Mesothelial cell of epicardium (in vitro differentiated cells): ENCODE measurements at places on chromosomes 7 and 10. TPM values are rescaled to one million over a fixed set of nuclear protein-coding genes. Genes with fewer than 3 reads are reported as not detected.

GRCh38 chr10:118981946-118982345 lies 47.6 kb upstream of the NANOS1 start:
- no peaks in the 10 kb centered on the region for H3K4me1 ChIP-seq
- no peak overlapping the region for H3K27ac ChIP-seq

KIF20B gene
- total RNA-seq, result 19.5 to 20.4 TPM (median 20.3 TPM) in 3 replicates

- DNase-seq, result no peak
- H3K4me1 ChIP-seq, result no peaks in the 10 kb centered on the region
- peaks cover 46% of the 10 kb centered on the region for H3K27me3 ChIP-seq
- H3K4me3 ChIP-seq, result no peak overlapping the region
These were observed 31.0 kb downstream of the GET4 start for GRCh38 chr7:907158-907980.

GPER1 gene
- total RNA-seq, result 2.1 to 2.6 TPM (median 2.4 TPM) in 3 replicates

GRCh38 chr7:105707381-105707780 lies 126.1 kb upstream of the EFCAB10 start:
- H3K27ac ChIP-seq, result no peak overlapping the region
- no peak overlapping the region for H3K4me3 ChIP-seq
- no peaks in the 10 kb centered on the region for H3K4me1 ChIP-seq
- H3K36me3 ChIP-seq, result peaks cover 15% of the 10 kb centered on the region
- H3K27me3 ChIP-seq, result no peaks in the 10 kb centered on the region
- DNase-seq, result no peak

AKR1D1 gene
- not detected in 3 replicates for total RNA-seq

STRIP2 gene
- total RNA-seq, result 1.8 to 1.9 TPM (median 1.9 TPM) in 3 replicates

CHST15 gene
- 34.5 to 39.4 TPM (median 35.9 TPM) in 3 replicates for total RNA-seq

DNA sequence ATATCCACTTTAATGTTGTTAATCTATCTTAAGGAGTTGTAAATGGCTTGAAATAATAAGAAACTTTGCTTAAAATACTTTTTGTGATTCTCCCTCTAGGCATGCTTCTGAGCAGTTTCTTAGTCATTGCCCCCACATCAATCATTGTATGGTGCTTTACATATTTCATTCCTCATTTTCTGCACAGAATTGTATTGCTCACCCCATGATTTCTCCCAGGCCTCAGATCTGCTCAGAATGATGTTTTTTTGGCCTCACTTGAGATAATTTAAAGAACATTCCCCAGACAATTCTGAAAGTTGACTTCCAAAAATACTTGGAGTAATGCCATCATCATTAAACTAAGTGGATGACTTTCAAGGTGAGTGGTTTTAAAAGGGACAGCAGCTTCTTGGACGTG lies 82.1 kb upstream of the PRPS1L1 start:
- no peak overlapping the region for H3K4me3 ChIP-seq
- no peak for DNase-seq
- H3K27ac ChIP-seq, result peak overlapping the region; percentile 60
- H3K4me1 ChIP-seq, result peaks cover 42% of the 10 kb centered on the region
- peaks cover 7% of the 10 kb centered on the region for H3K36me3 ChIP-seq
- H3K27me3 ChIP-seq, result no peaks in the 10 kb centered on the region

- peaks cover 8% of the 10 kb centered on the region for H3K4me1 ChIP-seq
- no peaks in the 10 kb centered on the region for H3K36me3 ChIP-seq
- peaks cover 1% of the 10 kb centered on the region for H3K27me3 ChIP-seq
- DNase-seq, result no peak
These were observed 47.8 kb upstream of the CALCR start for GRCh38 chr7:93622036-93623033.

TMEM178B gene
- total RNA-seq, result 0.11 to 0.31 TPM (median 0.16 TPM) in 3 replicates

CPEB3 gene
- total RNA-seq, result 2.6 to 3.0 TPM (median 2.6 TPM) in 3 replicates

HOXA9 gene
- 10.8 to 14.5 TPM (median 13.2 TPM) in 3 replicates for total RNA-seq

DNA sequence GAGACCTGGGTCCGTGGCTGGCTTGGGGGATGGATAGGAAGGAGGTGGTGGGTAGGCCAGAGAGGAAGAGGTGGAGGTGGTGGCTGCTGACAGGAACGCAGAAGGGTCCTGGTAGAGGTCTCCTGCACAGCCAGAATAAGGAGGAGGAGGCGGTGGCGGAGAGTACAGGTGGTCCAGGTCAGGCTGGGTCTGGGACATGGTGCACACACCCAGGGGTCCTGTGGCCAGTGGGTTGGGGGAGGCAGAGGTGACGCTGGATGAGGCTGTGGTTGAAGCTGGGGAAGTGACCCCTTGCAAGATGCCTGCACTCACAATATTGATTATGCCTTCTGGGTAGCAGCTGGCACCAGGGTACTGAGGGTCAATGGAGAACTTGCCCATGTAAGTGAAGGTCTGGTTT lies 2.2 kb downstream of the EGR2 start:
- peaks cover 2% of the 10 kb centered on the region for H3K36me3 ChIP-seq
- DNase-seq, result no peak
- H3K4me3 ChIP-seq, result peak overlapping the region; percentile 85
- peaks cover 31% of the 10 kb centered on the region for H3K4me1 ChIP-seq
- H3K27me3 ChIP-seq, result peaks cover 76% of the 10 kb centered on the region
- H3K27ac ChIP-seq, result no peak overlapping the region

ZNF722 gene
- total RNA-seq, result not detected in 3 replicates

DNA sequence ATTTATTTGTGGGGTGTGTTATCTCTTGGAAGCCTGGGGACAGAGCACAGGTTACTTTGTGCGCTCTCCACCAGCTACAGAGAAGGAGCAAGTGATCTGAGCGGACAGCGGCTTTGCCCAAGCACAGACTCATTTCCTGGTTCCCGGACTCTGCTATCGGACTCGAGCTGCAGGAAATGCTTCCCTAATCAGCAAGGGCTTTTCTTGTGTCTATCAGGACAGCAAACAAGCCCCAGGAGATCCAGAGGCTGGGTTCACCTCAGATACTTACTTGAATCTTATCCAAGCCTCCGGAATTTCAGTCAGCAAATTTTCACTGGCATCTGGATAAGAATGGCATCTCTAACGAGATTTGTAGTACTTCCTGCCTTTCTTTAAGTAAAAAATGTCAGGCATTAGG lies 27.8 kb downstream of the MRC1 start:
- peak overlapping the region; percentile 24 for H3K27ac ChIP-seq
- no peaks in the 10 kb centered on the region for H3K36me3 ChIP-seq
- H3K4me3 ChIP-seq, result peak overlapping the region; percentile 36
- peak; percentile 45 for DNase-seq

DENND2A gene
- total RNA-seq, result 31.9 to 38.0 TPM (median 32.3 TPM) in 3 replicates

CPA2 gene
- total RNA-seq, result 0.54 to 0.73 TPM (median 0.72 TPM) in 3 replicates

DNA sequence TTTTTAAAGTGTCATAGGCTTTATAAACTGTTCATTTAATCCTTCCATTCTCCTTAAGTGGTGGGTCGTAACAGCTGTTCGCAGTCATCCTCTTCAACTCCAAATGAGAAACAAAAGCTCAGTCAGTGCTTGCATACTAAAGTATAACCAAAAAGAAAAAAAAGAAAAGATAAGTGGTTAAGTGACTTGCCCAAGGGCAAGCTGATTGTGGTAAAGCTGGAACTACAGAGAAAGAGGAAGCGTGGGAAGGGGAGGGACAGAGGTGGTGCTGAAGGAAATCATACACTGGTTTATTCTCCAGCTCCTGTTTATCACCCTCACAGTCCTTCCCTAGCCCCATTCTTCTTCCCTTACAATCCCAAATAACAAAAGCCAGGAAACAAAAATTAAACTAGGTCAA lies 29.6 kb downstream of the IDE start:
- peaks cover 1% of the 10 kb centered on the region for H3K36me3 ChIP-seq
- H3K4me1 ChIP-seq, result peaks cover 17% of the 10 kb centered on the region
- H3K27ac ChIP-seq, result no peak overlapping the region
- DNase-seq, result no peak
- H3K27me3 ChIP-seq, result no peaks in the 10 kb centered on the region

DNA sequence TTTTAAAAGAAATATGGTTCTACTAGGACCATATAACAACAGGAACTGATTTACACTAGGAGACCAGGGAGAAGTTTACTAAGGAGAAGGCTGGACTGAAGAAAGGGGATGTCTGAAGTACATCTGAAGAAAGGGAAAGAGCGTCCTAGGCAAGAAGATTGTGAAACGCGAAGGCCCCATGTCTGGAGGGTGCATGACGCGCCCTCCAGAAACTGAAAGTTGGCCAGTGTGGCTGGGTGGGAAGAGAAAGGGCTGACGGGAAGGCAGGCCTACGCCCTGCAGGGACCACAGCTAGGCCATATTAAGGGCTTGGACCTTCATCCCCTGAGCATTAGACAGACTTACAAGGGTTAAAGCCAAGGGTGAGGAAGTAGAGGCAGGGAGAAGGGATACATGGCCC lies 158.0 kb downstream of the TRIL start:
- no peak overlapping the region for H3K27ac ChIP-seq
- peaks cover 18% of the 10 kb centered on the region for H3K4me1 ChIP-seq
- H3K27me3 ChIP-seq, result no peaks in the 10 kb centered on the region
- peaks cover 10% of the 10 kb centered on the region for H3K36me3 ChIP-seq

HMX2 gene
- not detected in 3 replicates for total RNA-seq

SEMA3D gene
- total RNA-seq, result 264 to 278 TPM (median 272 TPM) in 3 replicates

MINDY4 gene
- total RNA-seq, result 10.8 to 11.6 TPM (median 11.3 TPM) in 3 replicates

MYH16 gene
- total RNA-seq, result 0.09 TPM in 1 of 3 replicates, not detected in the others

- H3K27me3 ChIP-seq, result no peaks in the 10 kb centered on the region
- H3K36me3 ChIP-seq, result no peaks in the 10 kb centered on the region
- H3K4me1 ChIP-seq, result peaks cover 54% of the 10 kb centered on the region
- H3K4me3 ChIP-seq, result peak overlapping the region; percentile 81
- peak overlapping the region; percentile 95 for H3K27ac ChIP-seq
These were observed 122.4 kb upstream of the AFAP1L2 start for GRCh38 chr10:114526504-114527238.

DNA sequence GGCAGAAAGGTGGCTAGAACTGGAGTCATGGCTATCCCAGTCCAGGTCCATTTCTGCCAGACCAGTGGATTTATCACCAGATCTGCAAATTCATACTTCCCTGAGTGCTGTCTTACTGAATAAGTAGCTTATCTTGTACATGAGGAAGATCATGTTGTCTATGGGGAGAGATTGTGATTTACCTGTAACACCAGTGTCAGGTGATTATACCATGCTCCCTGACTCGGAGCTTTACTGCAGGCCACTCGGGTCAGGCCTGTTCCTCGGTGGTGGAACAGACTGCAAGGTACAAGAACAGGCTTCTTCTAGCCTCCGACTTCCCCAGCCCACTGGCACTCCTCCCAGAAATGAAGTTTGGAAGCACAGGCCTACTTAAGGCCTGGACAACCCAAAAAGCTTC lies 42.6 kb upstream of the DLG5 start:
- H3K27ac ChIP-seq, result no peak overlapping the region
- no peaks in the 10 kb centered on the region for H3K27me3 ChIP-seq
- no peak for DNase-seq
- H3K4me3 ChIP-seq, result no peak overlapping the region
- H3K36me3 ChIP-seq, result peaks cover 3% of the 10 kb centered on the region

- DNase-seq, result no peak
- H3K27me3 ChIP-seq, result no peaks in the 10 kb centered on the region
- H3K4me1 ChIP-seq, result no peaks in the 10 kb centered on the region
- H3K27ac ChIP-seq, result no peak overlapping the region
These were observed 61.8 kb downstream of the ARL5B start for GRCh38 chr10:18721067-18721466.

DNA sequence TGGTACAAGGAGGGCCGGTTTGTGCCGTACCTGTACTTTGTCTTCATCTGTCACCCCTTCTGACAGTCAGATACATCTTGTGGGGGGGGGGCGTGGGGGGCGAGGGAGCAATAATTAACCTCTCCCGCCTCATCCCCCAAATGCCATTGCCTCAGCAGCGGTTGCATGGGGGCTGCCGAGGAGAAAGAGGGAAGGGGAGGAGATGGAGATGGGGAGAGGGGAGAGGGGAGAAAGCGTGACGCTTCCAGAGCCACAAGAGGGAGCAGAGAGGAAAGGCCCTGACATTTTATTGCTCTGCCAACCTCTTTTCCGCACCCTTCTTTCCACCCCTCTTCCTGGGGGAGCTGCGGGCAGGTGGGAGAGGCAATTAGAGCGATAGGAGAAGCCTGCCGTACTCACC lies 11.8 kb downstream of the KAZALD1 start:
- no peak overlapping the region for H3K4me3 ChIP-seq
- H3K27me3 ChIP-seq, result peaks cover 61% of the 10 kb centered on the region
- no peaks in the 10 kb centered on the region for H3K36me3 ChIP-seq
- H3K27ac ChIP-seq, result no peak overlapping the region

SEMA3A gene
- 43.4 to 50.4 TPM (median 44.4 TPM) in 3 replicates for total RNA-seq

GRCh38 chr10:110269374-110270318 lies 35.1 kb downstream of the SMNDC1 start:
- peak overlapping the region; percentile 41 for H3K27ac ChIP-seq
- no peaks in the 10 kb centered on the region for H3K36me3 ChIP-seq
- H3K27me3 ChIP-seq, result no peaks in the 10 kb centered on the region
- DNase-seq, result no peak
- peaks cover 22% of the 10 kb centered on the region for H3K4me1 ChIP-seq
- H3K4me3 ChIP-seq, result no peak overlapping the region

DNA sequence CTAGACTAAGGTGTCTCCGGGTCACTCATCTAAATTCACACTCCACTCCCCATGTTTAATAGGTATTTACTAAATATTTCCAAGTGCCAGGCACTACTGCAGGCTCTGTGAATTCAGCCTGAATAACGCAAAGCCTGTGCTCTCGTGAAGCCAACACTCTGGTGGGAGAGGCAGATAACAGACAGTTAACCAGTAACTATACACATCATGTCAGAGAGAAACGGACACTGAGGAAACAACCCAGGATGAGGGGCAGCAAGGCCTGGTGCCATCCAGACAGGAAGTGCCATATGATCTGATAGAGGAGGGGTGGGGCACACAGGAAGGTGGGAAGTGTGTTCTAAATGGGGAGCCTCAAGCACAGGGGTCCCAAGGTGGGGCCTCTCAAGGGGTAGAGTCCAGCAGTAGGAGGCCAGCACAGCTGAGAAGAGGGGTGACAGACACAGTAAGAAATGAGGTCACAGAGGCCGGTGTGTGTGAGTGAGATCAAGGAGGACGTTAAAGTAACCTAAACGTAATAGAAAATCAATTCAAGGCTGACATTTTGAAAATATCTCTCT lies 85.3 kb downstream of the LARP4B start:
- no peak for DNase-seq
- peaks cover 38% of the 10 kb centered on the region for H3K36me3 ChIP-seq
- no peak overlapping the region for H3K4me3 ChIP-seq
- no peaks in the 10 kb centered on the region for H3K27me3 ChIP-seq
- H3K4me1 ChIP-seq, result peaks cover 26% of the 10 kb centered on the region
- H3K27ac ChIP-seq, result peak overlapping the region; percentile 52

DNA sequence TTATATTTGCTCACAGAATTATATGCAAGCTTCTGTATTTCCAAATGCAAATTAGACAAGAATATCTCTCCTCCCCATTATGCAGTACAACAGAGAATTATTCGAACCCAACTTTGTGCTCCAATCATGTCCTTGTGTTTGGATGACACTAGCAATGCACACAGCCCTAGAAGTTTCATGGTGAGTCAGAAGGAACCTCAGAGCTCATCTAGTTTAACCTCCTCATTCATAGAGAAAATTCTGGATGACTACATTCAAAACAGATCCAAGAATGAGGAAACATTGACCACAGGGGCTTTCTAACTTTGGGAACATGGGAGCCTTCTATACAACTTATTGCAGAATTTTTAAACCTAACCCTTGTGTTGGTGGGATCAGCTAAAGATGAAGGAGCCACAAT lies 12.8 kb upstream of the ARID5B start:
- no peaks in the 10 kb centered on the region for H3K4me1 ChIP-seq
- H3K27ac ChIP-seq, result no peak overlapping the region
- no peaks in the 10 kb centered on the region for H3K27me3 ChIP-seq
- DNase-seq, result no peak
- H3K36me3 ChIP-seq, result no peaks in the 10 kb centered on the region
